ENCODE measurements at places on chromosomes 6 and 20.

- no peak for DNase-seq
Observed at GRCh38 chr6:156687789-156688619, 89.2 kb upstream of the ARID1B start.

DNA sequence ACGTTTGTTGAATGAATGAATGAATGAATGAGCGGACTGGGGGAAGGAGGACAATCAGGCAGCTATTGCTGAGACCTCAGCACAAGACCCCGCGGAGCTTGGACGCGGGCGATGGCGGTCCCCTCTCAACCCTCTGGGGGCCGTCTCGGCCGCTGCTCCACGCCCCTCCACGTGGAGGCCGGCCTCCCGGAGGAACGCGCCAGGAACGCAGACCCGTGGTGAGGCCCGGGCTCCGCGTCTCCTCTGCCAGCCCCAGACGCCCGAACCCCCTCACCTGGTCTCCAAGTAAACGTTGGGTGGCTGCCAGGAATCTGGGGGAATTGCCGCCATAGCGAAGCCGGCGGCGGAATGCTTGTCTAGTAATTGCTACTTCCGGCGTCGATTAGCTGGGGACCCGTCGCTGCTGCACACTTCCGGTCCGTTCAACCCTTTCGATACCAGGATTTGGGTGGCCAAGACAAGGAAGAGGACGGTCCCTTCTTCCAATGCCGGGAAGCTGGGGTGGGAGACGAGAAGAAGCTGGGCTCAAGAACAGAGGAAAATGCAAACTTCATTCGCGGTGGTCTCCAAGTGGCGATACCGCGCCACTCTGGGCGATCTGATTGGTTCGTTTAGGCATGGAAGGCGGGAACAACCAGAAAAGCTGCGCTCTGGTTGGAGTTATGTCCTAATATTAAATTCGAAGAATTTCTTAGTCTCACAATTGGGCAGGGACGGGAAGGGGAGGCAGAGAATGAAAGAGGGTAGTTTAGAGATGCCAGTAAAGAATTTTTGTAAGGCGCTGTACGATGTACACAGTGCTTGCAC is at the start of gene PPIL1:
Gene PPIL1, minus strand, starts transcription at position 361 of the 807 bp plus-strand sequence. Its CDS starts 31 bp downstream, at position 330.
- peak; percentile 97 for DNase-seq

- no peak for DNase-seq
Observed at GRCh38 chr6:86888301-86888700, 49.0 kb upstream of the HTR1E start.

- no peak for DNase-seq
Observed at GRCh38 chr6:95266537-95267258, 310.6 kb upstream of the MANEA start.

DNA sequence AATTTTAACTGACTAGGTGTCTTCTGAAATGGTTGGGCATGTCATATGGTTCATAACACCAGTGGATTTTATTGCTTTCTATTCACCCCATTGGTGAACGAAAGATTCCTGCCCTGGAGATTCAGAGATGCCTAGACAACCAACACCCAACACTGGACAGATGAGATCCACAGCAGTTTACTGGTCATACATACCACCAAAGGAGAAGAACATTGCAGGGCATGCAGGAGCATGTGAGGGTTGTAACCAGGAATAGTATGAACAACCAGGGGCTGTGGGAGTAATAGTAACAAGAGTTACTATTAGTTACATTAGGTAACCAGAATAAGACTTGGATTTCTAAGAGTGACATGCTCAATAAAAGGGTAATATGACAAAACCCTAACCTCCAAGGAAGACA is 77.8 kb upstream of the FABP7 start:
- no peak for DNase-seq

- DNase-seq: no peak
Observed at GRCh38 chr6:134419716-134420115, 101.8 kb upstream of the SGK1 start.

DNA sequence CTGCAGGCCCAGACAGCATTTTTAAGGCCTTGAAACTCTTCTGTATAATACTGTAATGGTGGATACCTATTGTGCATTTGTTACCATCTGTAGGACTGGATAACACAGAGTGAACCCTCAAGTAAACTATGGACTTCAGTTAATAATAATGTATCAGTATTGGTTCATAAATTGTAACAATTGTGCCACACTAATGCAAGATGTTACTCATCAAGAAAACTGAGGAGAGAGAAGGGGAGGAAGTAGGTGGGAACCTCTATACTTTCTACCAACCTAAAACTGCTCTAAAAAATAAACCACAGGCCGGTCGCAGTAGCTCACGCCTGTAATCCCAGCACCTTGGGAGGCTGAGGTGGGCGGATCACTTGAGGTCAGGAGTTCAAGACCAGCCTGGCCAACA is 10.8 kb downstream of the MAPK13 start:
- no peak for DNase-seq

DNA sequence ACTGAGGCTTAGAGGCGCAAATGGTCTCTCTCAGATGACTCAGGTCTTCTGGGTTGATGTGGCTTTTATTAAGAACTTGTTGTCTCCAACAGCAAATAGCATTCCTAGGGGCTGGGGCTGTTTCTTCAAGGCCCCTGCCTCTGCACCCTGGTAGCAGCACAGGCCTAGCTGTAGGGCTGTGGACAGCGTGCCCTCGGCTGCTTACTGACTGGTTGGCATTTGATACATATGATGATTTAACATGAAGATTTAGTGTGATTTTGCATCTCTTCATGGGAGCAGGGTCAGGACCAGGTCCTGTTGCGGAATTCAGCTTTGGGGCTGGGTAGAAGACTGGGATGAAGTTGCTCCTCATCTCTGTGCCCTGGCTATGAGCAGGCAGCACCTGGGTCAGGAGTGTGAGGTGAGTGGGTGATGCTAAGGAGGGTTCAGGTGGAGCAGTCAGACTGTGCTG is 24.3 kb upstream of the IER3 start:
- no peak for DNase-seq

Data from NCI-H2171 (cell line).